ENCODE measurements at places on chromosomes 4 and X.
A peak's percentile ranks its signal among the peaks of the same experiment; 100 is the strongest.

- DNase-seq, result no peak
Measured at GRCh38 chr4:71878376-71878775, 94.5 kb upstream of the GC start.

- no peak for DNase-seq
Measured at GRCh38 chrX:97756879-97757278, 873.2 kb downstream of the RPA4 start.

- DNase-seq, result no peak
Measured at GRCh38 chrX:112053169-112053568, 29.4 kb downstream of the TRPC5 start.

DNA sequence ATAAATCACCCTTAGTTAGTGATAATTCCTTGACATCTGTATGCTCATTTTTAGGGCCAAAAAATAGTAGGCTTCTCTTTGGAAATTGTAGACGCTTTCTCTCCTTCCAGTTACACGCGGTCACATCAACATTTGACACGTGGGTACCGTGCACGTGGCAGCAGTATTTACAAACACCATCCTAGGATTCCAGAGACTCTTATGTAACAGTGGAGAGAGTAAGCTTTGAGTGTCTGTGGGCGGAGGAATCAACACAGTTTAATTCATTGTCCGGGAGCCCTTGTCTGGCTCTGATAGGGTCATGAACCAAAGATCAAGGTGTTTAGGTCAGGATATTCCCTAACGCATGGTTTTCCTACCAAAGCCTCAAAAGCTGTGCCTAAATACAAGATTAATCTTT lies 12.2 kb downstream of the TET2 start:
- DNase-seq, result no peak

DNA sequence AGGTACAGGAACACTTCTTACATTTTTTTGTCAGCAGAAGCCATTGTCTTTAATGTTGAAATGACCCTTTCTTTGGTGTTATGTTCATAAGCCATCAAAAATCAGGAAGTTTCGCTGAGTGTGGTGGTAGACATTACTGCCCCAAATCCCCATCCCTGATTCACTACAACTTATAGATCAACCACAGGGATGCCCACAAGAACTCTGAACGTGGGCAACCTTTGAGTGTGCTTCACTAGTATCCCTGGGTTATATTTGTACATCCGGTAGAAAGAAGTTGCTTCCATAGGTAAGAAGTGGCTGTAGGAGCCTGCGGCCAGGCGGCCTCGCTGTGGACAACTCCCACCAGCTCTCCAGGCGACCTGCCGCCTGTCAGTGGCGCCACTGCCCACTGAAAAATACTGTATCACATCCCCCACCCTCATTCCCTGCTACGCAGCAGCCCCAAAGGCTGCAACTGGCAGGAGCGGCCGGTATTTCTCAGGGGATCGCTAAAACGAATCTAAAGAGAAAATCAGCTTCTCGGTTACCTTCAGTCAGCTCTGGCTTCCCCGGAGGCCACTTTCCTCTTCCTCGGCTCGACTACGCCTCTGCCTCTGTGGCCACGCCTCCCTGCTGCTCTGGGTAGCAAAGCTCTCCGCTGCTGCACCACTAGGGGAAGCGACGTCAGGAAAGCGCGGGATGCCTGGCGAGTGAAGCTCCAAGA lies 13.9 kb upstream of the ETDC start:
- peak; percentile 1 for DNase-seq

DNA sequence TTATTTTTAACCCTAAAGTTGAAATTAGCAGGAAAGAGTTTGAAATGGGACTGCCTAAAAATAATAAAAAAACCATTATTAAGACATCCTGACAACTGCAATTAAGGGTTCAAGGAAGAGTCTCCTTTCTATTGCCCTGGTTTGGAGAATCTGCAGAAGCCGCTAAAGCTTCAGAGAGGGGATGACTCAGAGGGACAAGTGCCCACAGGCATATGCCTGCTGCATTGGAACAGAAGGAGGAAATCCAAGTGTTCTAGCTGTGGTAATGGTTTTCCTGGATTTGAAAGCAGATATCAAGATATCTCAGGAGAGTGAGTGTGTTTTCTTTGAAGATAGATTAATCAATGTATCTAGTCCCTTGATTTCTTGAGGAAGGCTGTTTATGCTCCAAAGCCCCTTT lies 235.1 kb upstream of the TAPT1 start:
- DNase-seq, result no peak

DNA sequence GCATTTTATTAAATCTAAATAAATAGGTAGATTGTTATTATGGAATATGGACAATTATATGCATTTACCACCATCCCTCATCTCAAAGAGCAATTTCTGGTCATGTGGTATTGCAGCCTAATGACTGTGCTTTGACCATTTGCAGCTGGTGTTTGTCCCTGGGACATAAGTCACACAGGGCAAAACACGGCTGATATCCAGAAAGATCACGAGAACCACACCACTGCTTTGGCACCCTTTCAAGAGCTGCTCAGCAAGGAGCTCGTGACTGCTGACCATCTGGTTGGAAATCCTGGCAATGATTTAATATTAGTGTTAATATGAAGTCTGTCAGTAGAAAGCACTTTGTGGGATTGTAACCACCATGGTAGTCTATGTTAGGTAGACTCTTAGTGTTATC lies 545.0 kb downstream of the GBA3 start:
- no peak for DNase-seq

GRCh38 chr4:169258141-169258540 lies 12.6 kb downstream of the SH3RF1 start:
- no peak for DNase-seq

- DNase-seq, result no peak
Measured at GRCh38 chr4:174757736-174758135, 71.3 kb downstream of the GLRA3 start.

DNA sequence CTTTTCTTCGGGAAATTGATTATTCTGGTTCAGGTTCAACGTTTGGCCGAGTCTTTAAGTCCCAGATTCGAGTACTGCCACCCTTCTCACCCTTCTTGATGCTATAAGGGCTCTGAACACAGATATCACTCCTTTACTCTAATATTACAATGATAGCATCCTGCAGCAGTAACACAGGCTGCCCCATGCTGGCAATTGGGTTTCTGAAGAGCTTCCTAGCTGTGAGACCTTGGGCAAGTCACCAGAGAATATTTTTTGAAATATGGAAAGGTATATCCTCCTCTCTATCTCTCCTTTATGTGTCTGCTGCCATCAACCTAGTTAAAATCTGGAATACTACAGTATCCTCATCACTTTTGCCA lies 297 bp upstream of the MTMR8 start:
- DNase-seq, result no peak

DNA sequence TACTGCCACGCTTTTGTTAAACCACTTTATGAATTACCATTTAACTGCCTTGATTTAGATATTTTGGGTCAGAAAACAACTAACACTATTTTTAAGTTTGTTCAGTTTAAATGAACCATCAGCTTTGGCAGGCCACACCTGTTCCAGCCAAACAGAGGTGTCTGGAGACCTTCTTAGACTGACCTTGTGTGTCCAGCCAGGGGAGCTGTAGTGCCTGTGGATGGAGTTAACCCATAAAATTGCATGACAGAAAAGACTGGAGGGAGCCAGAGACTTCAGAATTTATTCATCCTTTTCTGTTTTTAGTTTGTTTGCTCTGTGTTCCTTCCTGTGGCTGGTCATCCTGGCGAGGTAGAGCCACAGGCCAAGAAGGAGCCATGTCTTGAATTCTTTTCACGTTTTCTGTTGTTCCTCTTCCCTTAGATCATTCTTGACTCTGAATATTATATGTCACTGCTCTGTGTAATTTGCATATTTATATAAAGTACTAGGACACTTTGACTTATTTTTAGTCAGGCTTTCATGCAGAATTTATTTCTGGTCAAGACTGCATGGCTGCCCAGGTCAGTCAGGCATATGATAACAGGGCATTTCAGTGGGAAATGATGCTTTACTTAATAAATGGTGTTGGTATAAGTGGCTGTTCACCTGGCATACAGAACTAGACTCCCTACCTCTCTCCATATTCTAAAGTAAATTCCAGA lies 26.7 kb downstream of the HERC3 start:
- no peak for DNase-seq

DNA sequence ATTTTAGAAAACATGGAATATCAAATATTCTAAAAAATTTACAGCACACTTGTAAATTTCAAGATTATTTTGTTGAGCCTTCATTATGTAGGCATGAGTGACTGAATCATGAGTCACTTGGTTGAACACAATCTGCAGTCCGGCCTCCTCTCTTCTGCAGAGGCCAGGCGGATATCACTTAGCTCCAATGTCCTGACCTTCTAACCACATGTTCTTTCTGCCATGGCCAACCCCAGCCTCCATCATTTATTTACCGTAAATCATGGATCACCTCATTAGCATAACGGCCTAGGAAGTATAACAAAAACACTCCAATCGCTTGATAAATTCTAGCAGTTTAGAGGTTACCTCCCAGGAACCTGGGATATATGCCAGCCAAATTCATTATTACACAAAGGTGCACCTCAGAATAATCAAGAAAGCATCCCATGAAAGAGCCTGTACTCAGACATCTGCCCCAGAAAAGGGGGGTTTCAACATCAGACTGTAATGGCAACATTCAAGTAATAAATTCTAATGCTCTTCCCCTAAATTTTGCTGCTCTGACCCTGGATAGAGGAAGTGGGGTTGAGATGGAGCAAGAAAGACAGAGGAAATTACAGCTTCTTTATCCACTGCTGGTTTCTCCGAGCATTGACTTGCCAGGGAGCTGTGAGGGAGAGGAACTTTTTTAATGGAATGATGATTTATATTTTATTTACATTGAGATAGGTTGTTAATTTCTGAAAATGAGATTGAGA lies 2153.6 kb upstream of the AGA start:
- no peak for DNase-seq

DNA sequence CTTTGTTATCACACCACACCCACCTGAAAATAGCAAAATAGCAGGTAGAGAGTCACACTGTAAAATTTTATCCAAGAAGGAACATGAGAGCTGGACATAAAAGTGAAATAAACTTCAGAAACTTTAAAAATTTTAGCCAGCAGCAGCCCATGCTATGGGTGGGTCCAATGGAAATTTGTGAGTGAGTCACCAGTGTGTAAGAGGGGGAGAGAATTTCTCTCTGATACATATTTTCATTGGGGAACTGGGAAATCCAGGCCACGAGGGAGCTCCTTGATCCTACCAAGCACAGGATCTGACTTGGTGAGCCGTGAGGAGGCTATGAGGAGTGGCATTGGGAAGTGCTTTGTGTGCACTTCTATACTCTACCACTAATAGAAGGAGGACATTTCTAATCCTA lies 136.3 kb downstream of the FAAH2 start:
- no peak for DNase-seq

DNA sequence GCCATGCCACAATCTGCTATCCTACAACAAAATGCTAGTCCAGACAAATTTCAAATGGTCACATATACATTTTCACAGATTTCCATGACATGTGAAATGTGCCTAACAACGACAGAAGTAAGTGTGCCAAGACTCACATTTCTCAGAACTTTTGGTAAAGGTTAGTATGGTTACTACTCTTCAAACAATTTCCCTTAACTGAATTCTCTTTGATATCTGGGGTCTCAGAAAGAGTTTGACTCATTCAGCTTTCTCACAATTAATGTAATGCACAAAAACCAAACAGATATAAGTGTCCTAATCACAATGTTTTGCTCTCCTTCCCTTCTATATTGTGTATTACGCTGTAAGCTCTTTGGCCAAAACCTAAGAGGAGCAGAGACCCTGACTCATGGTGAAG lies 122.4 kb upstream of the LEF1 start:
- no peak for DNase-seq

GRCh38 chr4:164770010-164770724 lies 16.2 kb downstream of the SMIM31 start:
- DNase-seq, result no peak

DNA sequence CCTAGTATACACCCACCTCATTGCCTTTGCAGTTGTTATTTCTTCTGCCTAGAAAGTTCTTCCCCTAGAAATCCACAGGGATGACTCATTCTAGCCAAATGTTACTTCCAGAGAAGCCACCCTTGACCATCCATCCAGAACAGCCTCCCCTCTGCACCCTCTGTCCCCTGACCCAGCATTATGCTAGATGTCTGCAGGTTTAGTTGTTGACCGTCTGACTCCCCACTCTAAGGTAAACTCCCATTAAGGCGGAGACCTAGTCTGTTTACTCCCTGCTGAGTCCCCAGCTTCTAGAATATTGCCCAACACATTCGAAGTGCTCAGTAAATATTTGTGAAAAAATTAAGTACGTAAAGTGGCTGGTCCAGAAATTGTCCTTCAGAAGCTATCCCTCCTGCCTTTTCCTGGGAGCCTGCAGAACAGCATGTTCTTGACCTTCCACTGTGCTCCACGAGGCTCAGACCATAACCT lies 11.0 kb downstream of the SRD5A3 start:
- DNase-seq, result no peak

DNA sequence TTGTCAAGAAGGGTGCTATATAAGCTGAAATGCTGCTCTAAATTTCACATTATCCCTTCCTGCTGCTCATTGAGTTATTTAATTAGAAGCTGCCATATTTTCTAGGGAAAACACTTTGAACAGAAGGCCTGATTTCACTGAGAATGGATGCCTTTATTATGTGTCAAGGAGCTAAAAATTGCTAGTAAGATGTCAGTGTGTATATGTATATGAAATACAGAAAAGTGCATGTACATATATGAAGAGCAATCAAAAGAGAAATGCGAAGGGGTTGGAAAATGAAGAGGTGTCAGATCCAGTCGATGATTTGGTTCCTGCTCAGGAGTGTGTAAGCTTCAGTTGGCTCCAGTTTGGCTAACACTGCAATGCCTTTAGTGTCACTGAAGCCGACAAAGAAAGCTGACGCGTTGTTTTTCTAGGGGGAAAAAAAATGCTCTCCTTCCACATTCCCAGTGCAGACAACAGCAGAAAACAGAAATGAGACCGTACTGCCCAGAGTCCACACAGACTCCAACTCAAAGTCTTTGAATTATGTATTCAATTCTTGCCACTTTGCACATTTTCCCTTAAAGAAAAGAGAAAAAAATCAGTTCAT lies 154.2 kb downstream of the NHS start:
- DNase-seq, result no peak

Data from substantia nigra (tissue), 51 donors.